Islet precursor cell (in vitro differentiated cells): ENCODE measurements at places on chromosomes 11 and 22.

DNA sequence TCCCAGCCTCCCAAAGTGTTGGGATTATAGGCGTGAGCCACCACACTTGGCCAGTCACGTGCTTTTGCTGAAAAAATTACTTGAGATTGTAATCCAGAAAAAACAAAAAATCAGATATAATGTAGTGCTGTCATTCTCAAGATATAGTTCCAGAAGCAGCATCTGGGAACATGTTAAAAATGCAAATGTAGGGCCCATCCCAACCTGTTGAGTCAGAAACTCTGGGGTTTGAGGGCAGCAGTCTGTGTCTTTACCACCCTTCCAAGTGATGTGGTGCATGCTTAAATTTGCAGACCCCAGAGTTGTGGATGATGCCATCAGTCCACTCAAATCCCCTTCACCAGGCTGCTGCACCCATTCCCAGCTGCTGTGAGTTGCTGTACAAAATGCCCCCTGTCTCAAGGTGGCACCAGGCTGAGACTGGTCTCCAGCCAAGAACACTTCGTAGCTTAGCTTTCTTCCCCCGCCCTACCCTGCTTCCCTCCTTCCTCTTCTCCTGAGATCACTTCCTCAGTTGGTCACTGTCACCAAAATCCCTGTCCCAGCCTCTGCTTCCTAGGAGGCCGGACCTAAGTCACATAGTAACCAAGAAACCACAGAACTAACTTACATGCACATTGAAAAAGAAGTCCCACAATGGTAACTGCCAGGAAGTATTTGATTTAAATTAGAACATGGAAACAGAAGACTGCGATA, 18.2 kb upstream of the ARRB1 start:
- no peak for DNase-seq

- DNase-seq: no peak
Observed at GRCh38 chr11:46306296-46306853, 28.9 kb downstream of the CREB3L1 start.

- no peak for DNase-seq
Observed at GRCh38 chr11:74412321-74412720, 14.1 kb upstream of the PGM2L1 start.

DNA sequence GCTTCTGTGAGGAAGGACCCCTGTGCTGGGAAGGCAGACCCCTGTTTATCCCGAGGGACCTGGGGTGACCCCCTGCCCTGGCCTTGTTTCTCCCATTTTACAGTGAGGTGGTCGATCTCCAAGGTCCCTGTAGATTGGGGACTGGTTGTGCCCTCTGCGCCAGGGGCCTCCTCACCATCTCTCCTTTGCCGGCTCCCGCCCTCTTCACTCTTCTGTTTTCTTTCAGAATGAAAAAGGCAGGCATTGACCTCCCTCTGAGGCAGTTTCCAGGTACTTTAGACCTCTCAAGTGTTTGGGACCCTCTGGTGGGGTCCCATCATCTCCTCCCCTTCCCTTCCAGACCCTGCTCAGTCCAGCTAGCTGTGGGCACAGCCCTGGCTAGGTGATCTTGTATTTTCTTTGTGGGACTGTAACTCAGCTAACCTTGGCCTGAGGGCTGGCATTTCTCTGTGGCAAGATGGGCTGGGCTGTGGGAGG, 1.5 kb downstream of the SERPINH1 start:
- no peak for DNase-seq

GRCh38 chr22:22750335-22751042, 106.1 kb downstream of the GGTLC2 start:
- peak; percentile 29 for DNase-seq

- peak; percentile 86 for DNase-seq
Observed at GRCh38 chr11:73950869-73951710, at the start of gene DNAJB13. DNAJB13 (plus strand) TSS chr11:73951026; CDS start chr11:73951070, 44 bp downstream.

DNA sequence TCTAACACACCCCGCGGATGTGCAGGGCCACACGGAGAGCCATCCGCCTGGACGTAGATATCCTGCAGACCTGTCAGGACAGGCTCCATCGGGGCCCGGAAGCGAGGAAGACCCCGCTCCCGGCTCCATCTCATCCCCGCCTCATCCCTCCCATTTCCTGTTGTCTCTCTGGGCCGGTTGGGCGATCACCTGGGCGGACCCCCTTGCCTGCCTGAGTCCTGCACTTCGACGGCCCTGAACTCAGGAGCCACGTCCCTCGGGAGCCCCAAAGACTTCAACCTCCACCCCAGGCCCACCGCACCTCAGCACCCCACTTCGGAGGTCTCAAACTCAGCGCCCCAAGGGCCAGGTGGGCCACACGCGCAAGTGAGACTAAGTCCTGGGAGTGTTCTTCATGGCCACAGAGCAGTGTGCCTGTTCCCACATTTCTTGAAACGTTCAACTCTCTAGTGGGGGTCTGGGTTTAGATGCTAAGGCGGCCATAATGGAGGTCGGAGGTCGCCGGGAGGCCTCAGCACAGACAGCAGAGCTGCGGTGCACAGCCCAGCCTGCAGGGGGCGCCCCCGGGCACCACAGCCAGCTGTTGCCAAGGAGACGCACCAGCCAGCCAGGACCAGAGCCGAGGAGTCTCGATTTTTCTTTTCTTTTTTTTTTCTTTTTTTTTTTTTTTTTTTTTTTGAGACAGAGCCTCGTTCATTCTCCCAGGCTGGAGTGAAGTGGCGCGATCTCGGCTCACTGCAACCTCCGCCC, 26.0 kb upstream of the FADD start:
- DNase-seq: peak; percentile 70

DNA sequence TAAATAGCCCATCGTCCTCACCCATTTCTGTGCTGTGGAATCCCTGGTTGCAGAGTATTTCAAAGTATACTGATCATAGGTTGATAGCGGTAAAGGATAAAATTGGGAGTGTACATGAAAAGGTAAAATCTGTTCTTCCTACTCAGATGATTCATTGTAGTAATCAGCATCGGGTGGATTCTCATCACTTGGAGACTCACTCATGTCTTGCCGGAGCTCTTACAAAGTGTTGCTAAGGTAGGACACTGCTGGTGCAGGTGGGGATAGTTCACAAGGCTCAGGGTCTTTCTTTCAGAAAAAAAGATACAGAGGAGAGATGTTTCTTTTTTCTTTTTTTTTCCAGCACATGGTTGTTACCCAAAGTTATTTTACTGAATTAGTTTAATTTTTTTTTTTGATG, 84.8 kb downstream of the MTNR1B start:
- no peak for DNase-seq

GRCh38 chr11:108853864-108854263, 189.0 kb downstream of the DDX10 start:
- peak; percentile 66 for DNase-seq

DNA sequence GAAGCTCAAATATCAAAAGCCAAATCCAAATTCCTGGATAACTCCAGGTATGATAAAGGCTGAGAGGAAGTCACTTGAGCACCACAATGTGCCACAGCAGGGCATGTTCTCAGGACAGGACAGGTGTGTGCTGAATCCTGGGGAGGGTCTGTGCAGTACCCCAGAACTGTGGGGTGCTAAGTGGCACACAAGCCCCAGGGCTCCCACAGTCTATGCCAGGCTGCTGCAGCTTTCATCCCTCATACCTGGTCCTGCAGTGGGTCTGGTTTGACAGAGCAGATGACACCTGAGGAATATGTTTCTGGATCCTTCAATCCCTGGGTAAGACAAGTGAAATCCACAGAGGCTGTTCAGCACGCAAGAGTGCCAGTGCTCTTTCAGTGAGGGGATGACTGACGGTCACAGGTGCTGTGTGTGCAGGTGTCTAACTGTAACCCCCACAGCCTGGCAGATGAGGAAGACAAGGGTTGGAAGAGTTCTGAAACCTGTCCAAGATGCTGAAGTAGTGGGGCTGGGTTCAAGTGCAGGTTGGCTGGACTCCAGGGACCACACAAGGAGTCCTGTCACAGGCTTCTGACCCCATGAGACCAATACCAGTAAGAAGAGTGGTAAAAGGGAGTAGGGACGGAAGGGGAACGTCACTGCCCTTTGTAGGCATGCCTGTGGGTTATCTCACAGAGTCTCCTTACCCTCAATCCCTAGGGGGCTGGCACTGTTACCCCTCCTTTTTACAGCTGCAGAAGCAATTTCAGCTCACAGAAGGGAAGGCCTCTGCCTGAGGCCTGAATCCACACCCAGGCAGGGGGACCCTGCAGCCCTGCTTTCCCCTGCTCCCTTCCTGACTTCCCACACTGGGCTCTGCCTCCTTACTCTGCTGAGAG, 14.1 kb downstream of the SERPIND1 start:
- no peak for DNase-seq

DNA sequence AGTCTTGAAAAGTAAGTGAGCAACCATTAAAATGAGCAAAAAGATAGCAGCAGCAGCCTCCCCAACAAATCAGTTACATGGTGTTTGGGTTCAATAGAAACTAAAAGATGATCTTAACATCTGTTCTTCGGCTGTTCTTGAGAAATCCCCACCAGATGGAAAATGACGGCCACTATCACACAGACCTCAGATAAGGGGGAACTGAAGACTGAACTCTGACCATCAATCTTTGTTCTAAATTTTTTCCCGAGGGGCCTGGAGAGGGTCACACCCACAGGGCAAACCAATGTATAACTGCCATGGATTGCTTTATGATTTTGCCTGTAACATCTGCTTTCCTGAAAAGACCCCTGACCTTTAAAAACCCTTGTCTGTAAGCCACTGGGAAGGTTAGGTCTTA, 624.8 kb upstream of the KIRREL3 start:
- DNase-seq: no peak

GRCh38 chr11:115941481-115941993, 437.3 kb upstream of the CADM1 start:
- DNase-seq: peak; percentile 88

- no peak for DNase-seq
Observed at GRCh38 chr22:48700180-48700565, 1127.5 kb downstream of the BRD1 start.

DNA sequence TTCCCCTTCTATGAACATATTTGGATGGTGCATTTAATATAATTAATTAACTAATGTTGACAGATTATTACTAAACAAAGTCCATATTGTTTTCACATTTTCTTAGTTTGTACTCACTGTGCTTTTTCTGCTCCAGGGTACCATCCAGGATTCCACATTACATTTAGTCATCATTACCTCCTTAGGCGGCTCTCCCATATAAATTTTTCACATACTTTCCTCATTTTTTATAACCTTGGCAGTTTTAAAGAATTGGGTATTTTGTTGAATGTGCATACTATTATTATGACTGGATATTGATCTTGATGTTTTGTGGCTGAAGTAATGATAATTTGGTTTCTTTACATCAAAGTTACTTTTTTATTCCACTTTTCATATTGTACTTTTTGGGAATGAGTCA, 755.6 kb upstream of the ANO3 start:
- no peak for DNase-seq

- no peak for DNase-seq
Observed at GRCh38 chr22:38314933-38315822, 2.1 kb downstream of the CSNK1E start.

- no peak for DNase-seq
Observed at GRCh38 chr11:112113539-112114457, 27.1 kb downstream of the SDHD start.

- no peak for DNase-seq
Observed at GRCh38 chr11:10118865-10119264, 175.2 kb downstream of the SBF2 start.

GRCh38 chr11:103315248-103315647, 206.0 kb downstream of the DYNC2H1 start:
- DNase-seq: no peak

GRCh38 chr11:75023446-75024067, 34.8 kb downstream of the NEU3 start:
- peak; percentile 55 for DNase-seq

DNA sequence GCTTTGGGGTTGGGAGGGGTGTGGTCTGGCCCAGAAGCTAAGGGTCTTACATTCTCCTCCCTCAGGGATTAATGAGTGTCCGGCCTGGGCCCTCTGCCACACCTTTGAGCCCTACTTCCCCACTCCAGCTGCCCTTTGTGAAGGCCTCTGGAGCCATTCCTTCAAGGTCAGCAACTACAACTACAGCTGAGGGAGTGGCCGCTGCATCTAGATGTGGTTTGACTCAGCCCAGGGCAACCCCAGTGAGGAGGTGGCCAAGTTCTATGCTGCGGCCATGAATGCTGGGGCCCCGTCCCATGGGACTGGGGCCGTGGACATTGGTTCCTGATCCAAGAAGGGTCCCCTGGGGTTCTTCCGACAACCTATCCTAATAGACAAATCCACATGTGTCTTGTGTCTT, 14.3 kb upstream of the FOLR1 start:
- DNase-seq: no peak

- no peak for DNase-seq
Observed at GRCh38 chr11:11472106-11472505, 119.1 kb upstream of the CSNK2A3 start.

- no peak for DNase-seq
Observed at GRCh38 chr11:115591380-115591779, 87.2 kb upstream of the CADM1 start.

GRCh38 chr11:13168271-13168670, 109.3 kb upstream of the BMAL1 start:
- no peak for DNase-seq

DNA sequence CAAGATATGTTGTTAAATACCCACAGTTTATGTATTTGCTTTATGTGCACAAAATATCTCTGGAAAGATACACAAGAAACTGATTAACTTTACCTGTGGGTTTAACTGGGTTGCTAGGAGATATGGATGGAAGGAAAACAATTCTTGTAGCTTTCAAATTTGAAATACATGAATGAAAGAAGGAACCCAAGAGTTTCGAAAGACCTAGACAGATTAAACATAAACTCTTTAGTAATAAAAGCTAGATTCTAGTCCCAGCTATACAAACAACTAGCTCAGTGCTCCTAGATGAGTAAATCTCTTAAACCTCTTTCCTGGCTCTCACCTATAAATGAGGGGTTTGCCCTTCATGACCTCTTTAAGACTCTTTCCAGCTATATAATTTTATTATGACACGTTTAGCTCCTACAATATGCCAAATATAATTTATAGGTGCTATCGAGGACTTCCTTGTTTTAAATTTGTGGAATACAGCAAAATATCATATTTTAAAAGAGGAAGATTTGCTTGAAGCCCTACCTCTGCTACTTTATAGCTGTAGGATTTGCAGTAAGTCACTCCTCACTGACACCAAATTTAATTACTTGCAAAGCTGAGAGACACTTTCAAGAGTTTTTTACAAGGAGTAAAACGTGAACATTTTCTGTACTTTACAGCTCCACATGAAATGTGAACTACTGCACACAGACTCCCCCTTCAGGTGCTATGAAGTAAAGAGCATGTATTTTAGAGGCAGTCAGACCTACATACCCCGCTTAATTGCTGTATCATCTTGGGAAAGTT, 50.7 kb downstream of the RRAS2 start:
- DNase-seq: no peak

DNA sequence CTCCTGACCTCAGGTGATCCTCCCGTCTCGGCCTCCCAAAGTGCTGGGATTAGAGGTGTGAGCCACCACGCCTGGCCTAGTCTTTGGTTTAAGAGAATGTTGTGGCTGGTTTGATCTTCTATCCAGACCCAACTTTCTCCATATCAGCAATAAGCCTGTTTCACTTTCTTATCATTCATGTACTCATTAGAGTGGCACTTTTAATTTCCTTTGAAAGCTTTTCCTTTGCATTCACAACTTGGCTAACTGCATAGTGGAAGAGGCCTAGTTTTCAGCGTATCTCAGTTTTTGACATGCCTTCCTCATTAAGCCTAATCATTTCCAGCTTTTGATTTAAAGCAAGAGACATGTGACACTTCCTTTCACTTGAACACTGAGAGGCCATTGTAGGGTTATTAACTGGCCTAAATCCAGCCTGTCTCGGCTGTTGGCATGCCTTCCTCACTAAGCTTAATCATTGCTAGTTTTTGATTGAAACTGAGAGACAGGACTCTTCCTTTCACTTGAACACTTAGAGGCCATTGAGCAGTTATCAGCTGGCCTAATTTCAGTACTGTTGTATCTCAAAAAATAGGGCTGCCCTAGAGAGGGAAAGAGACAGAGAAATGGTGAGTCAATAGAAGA, 13.1 kb upstream of the RPL3 start:
- DNase-seq: no peak
